ENCODE measurements at places on chromosomes 4 and X.

DNA sequence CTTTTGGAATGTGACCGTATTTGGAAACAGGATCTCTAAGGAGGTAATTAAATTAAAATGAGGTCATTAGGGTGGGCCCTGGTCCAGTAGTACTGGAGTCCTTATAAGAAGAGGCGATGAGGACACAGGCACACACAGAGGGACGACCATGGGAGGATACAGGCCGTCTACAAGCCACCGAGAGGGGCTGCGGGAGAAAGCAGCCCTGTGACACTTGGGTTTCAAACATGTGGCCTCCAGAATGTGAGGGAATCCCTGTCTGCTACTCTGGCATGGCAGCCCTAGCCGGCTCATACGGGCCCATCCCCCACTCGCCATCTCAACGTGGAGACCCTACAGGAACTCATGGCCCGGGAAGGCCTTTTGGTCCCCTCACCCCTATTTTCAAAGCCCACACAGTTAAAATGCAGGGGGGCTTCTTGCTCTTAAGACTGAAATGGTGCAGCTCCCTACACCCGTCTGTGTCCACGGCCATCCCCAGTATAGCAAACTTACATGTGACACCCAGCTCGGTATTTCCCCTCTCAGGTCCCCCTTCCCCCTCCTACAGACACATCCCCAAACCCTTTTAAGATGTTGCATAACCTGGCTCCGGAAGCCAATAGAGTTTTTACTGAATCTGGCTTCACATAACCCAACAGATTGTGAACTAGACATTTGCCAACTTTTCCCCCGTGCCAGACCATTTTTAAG, 124.1 kb upstream of the TBL1X start:
- no peak for DNase-seq

GRCh38 chrX:50536955-50537354, 66.3 kb upstream of the DGKK start:
- no peak for DNase-seq

- DNase-seq: no peak
These were observed 376.7 kb downstream of the GPM6A start for GRCh38 chr4:175435381-175435783.

DNA sequence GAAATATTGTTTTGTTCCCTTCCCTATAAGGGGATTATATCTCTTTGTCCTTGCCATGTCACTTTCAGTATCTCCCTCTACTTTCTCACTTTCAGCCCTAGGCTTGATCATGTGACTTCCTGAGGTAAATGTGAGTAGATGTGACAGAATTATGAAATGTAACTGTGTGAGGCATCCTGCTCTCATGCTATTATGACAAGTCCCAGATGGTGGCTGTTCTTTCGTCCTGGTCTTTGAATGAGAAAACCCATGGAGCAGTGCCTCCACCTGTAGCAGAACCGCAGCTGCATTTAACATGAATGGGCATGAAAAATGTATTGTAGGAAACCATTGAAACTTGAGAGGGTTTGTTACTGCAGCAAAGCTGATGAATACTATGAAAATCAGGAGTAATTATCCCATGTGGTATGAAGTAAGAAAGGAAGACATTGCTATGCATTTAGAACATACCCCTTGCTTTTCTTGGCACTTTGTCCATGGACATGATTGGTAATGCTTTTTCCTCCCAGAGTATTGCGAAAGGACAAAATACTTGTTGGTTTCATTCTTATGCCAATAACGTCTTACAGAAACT, 202.2 kb upstream of the GPRIN3 start:
- no peak for DNase-seq

Data from HEK293T (cell line).